ENCODE measurements at places on chromosomes 13 and 19.

DNA sequence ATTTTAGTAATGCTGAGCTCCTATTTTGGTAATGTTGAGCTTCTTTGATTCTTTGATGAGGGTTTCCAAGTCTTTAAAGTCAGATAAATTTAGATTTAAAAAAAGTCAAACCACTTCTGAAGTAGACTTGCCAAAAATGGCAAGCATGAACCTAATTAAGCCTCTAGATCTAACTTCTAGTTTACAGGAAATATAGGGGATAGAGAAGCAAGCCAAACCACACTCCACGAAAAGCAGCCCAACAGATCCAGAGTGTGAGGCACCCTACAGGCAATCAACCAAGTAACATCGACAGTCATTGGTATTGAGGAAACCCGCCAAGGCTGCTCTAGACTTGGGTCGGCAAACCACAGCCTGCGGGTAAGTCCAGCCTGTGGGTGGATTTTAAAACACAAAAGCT lies 3.7 kb downstream of the GGACT start:
- no peak for DNase-seq

- no peak for DNase-seq
These were observed 22.3 kb upstream of the SLC46A3 start for GRCh38 chr13:28741084-28741491.

DNA sequence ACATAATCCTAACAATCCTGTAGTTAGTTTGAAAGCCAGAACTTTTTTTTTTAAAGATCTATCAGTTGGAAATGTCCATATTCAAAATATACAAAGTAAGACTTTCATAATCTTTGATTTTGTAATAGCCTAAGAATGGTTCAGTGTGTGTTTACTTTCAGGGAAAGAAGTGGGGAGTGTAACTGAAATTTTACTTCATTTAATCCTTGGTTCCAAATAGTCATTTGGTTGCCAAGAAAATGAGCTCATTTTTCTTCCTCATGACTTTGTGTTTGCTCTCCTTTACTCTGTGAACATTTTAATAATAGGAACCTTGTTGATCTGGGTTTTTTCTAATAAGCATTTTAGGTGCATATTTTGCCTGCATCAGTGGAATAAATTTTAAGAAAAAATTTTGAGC lies 278.8 kb downstream of the SLITRK6 start:
- DNase-seq, result no peak

GRCh38 chr13:113959198-113959597 lies 14.7 kb downstream of the C13orf46 start:
- DNase-seq, result no peak

GRCh38 chr13:44117351-44117750 lies 237.6 kb downstream of the LACC1 start:
- no peak for DNase-seq

DNA sequence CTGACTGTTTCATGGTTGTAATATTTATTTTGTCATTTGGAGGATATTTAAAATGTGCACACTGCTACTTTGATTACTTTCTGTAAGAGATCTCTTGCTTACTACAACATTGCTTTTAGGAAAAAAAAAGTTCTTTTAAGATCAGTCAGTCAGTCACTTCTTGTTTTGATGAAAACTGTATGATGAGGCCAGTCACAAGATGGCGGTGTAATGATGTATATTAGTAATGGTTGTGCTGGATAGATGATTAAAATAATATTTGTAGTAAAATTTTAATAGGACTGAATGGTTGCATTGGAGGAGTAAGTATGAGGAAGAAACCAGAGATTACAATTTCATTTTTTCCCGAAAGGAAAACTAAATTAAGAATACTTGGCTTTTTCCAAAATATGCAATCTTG lies 2411.1 kb downstream of the PCDH9 start:
- no peak for DNase-seq

DNA sequence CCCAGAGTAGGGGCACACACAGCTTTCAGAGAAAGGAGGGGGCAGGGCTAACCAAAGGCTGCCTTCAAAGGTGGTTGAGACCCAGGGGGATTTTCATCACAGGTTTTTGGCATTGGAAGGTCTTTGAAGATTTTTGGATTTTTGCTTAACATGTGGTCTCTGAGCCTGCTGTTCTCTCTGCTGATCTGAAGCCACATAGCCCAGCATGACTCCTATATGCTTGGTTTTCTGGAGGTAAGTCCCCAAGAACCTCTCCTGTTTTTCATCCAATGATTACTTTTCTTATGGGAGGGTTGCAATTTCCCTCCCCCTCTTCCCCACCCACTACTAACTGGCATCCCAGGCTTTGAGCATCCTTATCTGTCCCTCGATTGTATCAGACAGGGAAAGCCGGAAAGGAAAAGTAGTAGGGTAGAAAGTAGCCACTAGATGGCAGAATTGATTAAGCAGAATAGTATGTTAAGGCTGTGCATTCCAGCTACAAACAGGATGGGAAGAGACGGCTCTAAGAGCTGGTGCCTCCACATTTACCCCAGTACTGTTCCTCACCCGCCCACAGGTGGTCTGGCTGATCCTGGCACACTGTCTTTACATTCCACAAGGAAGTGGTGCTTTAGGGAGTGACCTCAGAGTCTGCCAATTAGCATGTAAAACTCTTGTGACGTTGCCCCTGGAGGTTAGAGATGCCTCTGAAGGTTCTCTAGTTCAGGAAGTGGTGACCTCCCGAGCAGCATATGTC lies 218.9 kb upstream of the EDNRB start:
- no peak for DNase-seq

DNA sequence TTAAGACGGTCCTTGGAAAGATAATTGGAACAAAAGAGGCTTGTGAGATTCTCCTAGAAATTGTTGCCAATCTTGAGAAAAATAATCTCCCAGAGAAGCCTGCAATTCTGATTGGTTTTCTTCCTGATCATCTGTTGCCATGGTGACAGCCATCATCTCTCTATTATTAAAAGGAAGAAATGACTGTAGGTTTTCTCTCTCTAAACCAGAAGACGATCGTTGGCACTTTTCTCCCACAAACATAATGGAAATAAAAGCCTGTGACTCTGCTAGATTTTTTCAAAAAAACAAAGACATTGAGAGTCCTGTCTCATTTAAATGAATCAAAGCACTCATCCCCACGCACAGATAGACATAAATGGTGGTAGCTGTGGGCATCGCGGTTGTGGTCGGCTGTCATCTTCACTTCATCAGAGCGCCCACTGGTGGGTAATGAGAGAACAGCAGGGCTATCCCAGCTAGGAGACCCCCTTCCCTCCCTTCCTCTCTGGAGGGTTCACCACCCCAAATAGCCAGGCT lies 21.7 kb upstream of the CALM3 start:
- DNase-seq, result peak; percentile 42

DNA sequence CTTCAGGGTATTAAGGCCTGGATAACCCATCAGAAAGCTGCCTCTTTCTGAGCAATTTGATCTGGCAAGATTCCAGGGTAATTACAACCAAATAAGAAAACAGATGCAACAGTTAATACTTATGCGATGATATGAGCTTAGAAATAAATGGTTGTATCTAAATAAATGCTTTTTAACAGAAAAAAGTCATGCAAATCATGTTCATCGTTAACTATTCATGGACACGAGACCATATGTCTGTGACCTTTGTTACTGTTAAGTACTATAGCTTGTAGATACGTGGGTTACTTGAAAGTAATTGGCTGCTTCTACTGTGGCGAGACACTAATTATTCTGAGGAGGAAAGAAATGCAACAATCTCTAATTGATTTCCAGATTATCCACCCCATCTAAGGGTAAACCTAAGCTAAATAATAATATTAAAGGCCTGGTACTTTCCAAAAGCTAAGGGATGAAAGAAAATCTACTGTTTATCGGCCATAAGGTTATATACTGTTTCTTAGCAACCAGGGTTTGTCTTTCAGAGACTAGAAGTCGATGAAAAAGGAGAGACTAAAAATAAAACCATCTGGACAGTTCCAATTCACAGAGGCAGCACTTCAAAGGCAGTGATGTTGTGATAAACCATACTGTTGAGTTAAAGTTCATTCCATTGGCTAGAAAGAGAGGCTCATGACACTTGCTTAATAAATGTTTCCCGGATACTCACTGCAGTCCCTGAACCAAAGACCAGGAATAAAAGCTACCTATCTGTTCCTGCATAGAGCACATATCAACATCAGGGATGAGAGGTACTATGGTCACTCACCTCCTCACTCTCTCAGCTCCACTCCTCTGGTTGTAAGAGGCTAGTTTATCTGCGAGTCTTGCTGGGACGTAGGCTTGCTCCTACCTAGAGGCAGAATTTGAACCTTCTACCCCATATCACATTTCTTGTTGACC lies 1.5 kb downstream of the EPSTI1 start:
- no peak for DNase-seq

- DNase-seq, result no peak
These were observed 294.6 kb downstream of the ITGBL1 start for GRCh38 chr13:101747039-101747438.

DNA sequence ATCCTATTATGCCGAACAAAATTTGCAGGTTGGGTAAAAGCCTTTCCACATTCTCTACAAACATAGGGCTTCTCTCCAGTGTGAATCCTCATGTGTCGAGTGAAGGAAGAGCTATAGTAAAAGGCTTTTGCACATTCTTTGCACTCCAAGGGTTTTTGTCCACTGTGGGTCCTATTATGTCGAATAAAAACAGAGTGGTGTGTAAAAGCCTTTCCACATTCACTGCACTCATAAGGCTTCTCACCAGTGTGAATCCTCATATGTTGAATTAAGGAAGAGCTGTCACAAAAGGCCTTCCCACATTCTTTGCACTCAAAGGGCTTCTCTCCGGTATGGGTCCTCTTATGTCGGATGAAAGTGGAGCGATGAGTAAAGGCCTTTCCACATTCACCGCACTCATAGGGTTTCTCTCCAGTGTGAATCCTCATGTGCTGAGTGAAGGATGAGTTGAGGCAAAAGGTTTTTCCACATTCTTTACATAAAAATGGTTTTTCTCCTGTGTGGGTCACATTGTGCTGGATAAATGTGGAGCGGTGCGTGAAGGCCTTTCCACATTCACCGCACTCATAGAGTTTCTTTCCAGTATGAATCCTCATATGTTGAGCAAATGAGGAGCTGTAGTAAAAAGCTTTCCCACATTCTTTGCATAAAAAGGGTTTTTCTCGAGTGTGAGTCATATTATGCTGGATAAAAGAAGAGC lies 13.6 kb downstream of the ZNF599 start:
- DNase-seq, result no peak

DNA sequence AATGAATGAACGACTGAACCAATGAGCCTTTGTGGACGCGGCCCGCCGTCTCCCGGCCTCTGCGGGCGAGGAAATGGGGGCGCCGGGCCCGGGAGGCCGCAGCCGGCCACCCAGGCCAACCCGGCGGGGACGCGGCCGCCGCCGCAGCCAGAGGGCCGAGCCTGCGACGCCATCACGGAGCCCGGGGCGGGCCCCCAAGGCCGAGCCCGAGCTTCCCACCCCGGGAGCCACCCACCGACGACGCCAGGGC lies 216 bp downstream of the SUGP2 start:
- no peak for DNase-seq

DNA sequence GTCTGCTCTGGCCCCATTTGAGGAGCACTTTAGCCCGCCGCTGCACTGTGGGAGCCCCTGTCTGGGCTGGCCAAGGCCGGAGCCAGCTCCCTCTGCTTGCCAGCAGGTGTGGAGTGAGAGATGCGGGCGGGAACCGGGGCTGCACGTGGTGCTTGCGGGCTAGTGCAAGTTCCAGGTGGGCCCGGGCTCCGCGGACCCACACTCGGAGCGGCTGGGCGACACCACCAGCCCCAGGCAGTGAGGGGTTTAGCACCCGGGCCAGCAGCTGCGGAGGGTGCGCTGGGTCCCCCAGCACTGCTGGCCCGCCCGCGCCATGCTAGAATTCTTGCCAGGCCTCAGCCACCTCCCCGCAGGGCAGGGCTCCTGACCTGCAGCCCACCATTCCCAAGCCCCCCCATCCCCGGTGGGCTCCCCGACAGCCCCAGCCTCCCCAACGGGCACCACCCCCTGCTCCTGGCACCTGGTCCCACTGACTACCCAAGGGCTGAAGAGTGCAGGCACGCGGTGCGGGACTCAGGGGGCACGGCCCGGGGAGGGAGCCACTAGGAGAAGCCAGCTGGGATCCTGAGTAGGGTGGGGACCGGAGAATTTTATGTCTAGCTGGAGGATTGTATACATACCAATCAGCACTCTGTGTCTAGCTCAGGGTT lies 19.1 kb downstream of the COMMD6 start:
- no peak for DNase-seq

GRCh38 chr19:51783372-51783771 lies 11.6 kb upstream of the FPR3 start:
- no peak for DNase-seq

GRCh38 chr19:46736531-46737297 lies 9.1 kb upstream of the FKRP start:
- no peak for DNase-seq

Data from activated CD4-positive, alpha-beta T cell treated with anti-CD3 and anti-CD28 coated beads, Interleukin-2, amount 50 U/mL, for 4 hours (primary cell).